GM12864 (cell line): ENCODE measurements at places on chromosomes 5 and 9.

DNA sequence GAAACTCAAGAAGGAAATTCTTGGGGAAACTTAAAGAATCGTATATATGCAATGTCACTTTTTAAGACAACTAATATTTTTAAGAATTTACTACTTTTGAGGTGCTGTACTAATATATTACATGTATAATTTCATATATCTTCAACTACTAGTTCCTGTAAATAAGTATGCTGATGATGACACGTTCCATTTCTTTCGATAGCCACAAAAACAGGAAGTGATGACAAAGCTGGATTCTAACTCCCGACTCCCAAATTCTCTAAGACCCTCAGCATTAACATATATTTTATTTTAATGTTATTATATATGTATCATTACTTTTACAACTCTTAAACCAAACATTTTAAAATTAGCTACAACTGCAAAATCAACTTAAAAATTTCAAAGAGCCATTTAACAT, 74.8 kb downstream of the STK32A start:
- no peak for DNase-seq

- DNase-seq: no peak
Observed at GRCh38 chr9:84325347-84325973, 15.1 kb downstream of the SLC28A3 start.

GRCh38 chr5:67381236-67381880, 184.8 kb upstream of the CD180 start:
- no peak for DNase-seq

- no peak for DNase-seq
Observed at GRCh38 chr5:143576711-143577484, 173.4 kb upstream of the NR3C1 start.

- no peak for DNase-seq
Observed at GRCh38 chr9:101716629-101717028, 21.8 kb downstream of the GRIN3A start.

GRCh38 chr5:135032999-135033861, 798 bp downstream of the PITX1 start:
- DNase-seq: no peak

DNA sequence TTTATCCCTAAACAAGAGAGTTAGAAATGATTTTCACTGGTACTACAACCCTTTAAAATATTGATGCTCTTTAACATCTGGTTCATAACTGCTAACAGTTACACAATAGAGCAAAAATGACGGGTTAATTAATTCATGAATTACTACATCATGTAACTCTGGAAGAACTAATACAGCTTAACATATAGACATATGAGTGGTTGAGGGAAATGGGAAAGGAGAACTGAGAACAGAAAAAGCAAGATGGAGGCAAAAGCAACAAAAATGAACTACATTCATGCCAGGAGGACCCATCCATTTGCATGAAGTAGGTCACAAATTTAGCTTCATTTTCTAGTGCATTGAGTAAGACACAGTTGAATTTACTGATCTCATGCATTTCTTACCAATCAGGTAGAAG, 61.8 kb downstream of the C9 start:
- DNase-seq: peak; percentile 16

GRCh38 chr5:108531367-108532128, 149.7 kb upstream of the FBXL17 start:
- no peak for DNase-seq

DNA sequence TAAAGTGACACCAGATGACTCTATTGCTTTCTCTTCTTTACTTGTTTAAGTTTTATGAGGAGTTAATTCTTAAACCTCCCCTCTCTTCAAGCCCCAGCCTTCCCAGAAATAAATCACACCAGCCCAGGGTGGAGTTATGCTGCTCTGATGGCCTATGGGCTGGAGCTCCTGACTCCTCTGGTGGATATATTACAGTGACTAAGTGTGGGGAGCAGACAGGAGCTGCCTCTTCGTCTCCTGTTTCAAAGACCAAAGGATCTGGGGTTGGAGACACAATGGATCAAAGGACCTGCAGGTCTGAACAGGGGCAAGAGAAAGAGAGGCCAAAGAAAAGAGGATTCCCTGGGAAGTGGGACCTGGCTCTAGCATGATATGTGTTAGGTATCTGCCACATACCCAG, 312.0 kb upstream of the MSX2 start:
- no peak for DNase-seq

DNA sequence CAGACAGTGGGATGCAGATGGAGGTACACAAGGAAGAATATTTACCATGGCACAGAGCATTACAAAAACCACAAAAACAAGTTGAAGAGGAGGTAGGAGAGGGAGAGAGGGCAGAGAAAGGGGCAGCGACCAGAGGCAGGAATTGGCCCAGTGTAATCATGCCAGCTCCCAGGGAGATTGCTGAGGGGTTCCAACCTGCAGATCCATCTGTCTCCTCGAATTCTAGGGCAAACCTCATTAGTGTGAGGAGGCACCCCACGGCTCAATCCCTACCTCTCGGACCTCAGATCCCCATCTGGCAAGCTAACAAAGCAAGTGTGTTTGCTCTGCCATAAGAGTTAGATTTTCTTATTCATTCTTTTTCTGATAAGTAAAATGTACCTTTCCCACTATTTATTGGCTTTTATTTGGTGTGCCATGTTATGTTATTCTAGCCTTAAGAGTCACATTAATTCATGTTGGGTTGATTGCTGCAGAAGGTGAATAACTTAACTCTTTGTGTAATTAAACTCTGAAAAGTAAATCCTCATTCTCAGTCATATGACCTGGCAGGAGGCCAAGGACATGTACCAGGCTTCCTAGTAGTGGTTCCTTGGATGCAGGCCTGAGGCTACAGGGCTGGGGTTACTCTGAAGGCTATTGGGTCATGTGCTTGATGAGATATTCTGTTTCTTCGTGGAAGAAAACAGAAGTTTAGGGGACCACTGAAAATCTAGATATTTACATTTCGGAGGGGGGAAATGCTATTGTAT, 315.2 kb upstream of the ATP10B start:
- DNase-seq: no peak

DNA sequence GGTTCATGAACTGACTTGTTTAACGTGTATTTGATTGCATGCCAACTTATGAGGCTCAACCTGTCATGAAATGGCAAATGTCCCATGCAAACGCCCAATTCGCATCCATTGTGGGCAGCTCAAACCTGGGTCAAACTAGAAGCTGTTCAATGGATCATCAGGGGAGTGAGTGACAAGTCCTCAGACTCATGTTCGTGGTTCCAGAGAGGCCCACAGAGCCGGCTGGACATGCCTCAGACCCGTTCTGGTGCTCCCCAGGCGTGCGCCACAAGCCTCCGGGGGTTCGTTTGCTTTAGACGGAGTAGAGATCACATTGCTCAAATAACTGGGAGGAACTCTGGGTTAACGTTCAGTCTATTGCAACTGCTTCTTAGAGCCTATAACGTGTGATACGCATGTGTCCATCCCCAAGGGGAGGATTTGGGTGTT, 15.0 kb downstream of the GFI1B start:
- no peak for DNase-seq

- no peak for DNase-seq
Observed at GRCh38 chr9:24608599-24608998, 62.9 kb upstream of the IZUMO3 start.

DNA sequence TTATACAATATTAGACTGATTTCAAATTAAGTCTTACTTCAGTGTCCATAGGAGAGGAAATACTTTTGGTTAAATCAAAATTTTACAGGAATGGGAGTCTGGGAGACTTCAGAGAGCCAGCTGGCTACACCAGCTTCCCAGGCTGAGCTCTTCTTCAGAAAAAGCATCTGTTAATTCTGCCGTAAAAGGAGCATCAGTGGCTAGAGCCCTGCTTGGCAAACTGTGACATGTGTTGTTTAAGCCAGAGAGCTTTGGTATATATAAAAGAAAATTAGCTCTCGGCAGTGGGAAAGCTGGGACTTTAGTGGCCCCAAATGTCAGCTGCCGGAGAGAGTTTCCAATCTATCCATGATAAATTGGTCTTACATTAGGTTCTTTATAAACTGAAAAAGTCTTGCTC, 378.8 kb upstream of the TUSC1 start:
- DNase-seq: no peak

DNA sequence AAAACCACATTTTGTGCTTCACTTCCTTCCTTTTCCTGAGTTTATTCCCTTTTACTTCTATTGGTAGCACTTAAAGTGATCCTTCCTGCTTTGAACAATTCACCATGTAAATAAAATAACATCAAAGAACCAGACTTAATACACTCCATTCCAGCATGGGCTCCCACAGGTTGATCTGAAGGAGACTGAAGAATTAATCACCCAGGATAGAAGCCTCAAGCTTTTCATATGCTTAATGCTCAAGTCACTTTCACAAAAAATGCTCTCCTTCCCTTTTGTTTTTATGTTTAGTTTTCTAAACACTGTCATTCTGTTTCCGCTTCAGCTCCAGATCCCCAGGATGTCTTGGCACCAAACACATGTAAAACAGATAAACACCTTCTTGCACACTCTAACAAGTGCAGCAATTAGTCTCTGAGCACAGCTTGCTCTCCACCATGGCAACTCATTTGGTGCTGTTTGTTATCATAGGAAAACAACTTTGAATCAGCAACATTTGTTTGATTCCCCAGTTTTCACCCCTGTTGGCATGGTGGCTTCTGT, 37.0 kb downstream of the DMRTA1 start:
- no peak for DNase-seq

GRCh38 chr9:95032580-95033341, 284.7 kb downstream of the FANCC start:
- no peak for DNase-seq

DNA sequence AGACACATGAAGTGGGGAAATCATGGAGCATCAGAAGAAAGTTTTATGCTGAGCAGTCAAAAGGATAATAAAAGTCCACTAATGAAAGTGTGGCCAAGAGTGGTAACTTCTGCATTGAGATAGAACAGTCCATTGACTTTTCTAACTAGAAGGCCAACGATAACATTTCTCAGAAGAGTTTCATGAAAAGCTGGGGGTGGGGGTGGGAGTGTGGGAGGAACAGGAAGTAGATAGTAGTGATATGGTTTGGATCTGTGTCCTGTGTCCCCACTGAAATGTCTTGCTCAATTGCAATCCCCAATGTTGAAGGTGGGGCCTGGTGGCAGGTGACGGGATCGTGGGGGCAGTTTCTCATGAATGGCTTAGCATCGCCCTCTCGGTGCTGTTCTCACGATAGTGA, 36.2 kb upstream of the SNAPC3 start:
- no peak for DNase-seq

GRCh38 chr5:102961671-102962070, 158.3 kb downstream of the GIN1 start:
- DNase-seq: no peak

DNA sequence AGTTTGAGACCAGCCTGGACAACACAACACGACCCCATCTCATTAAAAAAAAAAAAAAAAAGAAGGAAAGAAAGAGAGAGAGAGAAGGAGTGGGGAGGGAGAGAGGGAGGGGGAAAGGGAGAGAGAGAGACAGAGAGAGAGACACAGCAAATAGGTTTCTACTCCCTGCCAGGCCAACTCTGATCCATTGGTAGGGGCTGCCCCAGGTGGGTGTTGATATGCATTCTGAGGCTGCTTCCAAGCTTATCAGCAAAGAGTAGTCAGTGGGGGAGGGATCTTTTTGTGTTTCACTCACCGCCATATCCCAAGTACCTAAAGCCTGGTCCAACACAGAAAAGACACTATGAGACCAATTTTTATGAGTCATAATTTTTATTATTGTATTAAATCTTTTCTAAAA, 57.0 kb upstream of the SAP30L start:
- DNase-seq: no peak

DNA sequence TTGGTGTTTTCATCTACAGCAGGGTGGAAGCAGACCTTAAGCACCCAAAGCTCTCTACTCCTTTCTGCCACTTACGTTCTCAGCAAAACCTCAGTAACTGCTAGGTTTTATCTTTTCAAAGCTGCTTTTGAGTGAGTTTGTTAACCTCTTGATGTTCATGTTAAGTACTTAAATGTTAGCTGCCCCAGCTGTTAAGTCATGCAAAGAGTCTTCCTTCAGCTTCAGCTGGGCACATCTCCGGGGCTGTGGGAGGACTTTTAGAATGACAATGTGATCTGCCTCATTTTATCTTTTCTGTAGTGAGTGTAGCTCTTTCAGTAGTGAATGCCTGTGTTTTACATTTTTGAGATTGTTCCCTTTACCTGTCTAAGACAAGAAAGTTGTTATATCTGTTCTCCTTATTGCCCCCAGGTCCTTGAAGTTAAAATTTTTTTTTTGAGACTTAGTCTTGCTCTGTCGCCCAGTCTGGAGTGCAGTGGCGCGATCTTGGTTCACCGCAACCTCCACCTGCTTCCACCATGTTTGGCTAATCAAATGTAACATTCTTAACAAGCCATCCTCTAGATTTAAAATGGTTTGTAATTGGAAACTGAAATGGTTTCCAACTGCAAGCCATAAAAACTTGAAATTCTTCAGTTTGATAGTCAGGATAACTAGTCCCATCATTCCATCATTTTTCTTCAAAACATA, 19.6 kb downstream of the KDM4C start:
- DNase-seq: no peak

DNA sequence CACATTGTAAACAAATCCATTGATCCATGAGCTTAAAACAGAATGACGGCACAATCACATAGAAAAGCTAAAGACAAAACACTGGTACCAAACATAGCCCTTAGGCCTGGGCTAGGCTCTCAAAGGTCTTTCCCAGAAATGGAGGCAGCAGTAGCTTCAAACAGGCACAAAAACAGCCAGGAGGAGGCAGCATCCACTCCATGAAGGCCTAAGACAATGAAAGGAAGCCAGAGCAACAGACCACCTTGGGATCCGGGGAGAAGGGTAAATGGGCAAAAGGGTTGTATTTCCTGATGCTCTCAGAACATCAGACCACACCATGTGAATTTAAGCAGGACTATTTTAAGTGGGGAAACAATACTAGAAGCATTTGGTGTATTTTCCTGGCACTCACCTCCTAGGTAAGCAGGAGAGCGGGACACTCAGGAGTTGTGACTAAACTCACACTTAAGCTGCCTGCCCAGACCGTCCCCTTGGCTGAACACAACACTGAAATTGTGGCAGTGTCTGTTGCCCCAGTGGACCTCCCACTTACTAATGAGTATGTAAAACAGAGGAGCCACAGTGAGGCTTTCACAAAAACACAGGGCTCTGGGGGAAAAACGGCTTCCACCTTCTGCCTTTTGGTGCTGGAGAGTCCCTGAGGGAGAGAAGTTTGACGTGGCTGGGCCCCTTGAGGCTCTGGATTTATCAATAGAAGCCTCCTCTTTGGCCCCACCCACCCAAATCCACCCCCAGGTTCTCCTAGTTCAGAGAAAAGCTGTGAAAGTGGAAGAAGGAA, 11.9 kb downstream of the GNPDA1 start:
- DNase-seq: no peak
